Vagina (tissue), 2 donors: ENCODE measurements at places on chromosomes 2 and 18. TPM values are rescaled to one million over a fixed set of nuclear protein-coding genes. Genes with fewer than 3 reads are reported as not detected.

Gene KRTCAP3
- 3.9 TPM for total RNA-seq

Gene CCDC141
- 2.0 TPM for total RNA-seq

Gene FOXD4L1
- not detected for total RNA-seq

Gene ZNF804A
- total RNA-seq, result 1.2 TPM

Gene SMCHD1
- total RNA-seq, result 62.4 TPM

DNA sequence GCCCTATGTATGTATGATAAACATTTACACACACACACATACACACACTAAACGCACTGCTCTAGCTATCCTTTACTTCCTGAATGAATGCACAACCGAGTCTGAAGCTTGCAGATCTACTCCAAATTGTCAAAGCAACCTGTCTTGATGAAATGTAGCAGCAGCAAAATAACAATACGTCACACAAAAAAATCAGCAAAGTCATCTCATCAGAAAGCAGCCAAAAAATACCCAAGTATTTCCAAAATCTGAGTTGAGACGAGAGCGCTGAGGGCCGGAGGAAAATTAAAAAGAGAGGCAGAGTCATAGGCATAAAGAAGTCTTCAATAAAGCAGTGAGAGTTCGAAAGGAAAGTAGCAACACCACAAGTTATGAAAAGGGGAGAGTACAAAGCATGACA, 67.7 kb downstream of the ZNF521 start:
- DNase-seq, result no peak
- H3K36me3 ChIP-seq, result no peaks in the 10 kb centered on the region
- peak overlapping the region; percentile 8 for H3K4me3 ChIP-seq
- H3K4me1 ChIP-seq, result peaks cover 35% of the 10 kb centered on the region
- peak overlapping the region; percentile 59 for H3K27ac ChIP-seq

DNA sequence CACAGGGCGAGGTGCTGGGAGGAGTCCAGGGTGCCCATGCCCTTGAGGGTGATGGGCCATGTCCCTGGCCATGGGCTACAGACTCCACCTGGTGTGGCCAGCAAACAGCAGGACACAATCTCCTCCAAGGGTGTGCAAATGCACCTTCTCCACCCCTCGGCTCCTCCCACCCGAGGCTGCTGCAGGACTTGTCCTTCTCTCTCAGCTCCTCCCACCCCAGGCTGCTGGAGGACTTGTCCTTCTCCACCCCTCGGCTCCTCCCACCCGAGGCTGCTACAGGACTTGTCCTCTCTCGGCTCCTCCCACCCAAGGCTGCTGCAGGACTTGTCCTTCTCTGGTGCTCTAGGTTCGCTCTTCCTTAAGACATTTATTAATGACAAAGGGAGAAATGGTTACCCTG, 57.3 kb upstream of the SNTG2 start:
- H3K27me3 ChIP-seq, result no peaks in the 10 kb centered on the region
- no peak overlapping the region for H3K4me3 ChIP-seq
- H3K4me1 ChIP-seq, result no peaks in the 10 kb centered on the region
- DNase-seq, result peak; percentile 79
- no peak overlapping the region for H3K27ac ChIP-seq
- H3K36me3 ChIP-seq, result no peaks in the 10 kb centered on the region

DNA sequence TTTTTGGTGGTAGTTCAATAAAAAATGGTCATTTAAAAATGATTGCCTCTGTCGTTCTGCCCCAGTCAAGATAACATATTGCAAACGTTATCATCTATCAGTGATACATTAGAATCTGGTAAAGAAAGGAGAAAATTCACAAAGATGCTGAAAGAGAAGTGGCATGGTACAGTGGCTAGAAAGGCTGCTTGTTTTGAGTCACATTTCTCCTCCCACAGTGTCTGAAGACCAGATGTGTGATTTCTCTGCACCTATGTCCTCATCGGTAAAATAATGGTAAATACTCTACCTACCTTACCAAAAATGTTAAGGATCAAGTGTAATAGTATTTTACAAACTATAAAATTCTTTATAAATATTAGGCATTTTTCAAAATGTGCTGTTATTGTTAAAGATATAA, 76.1 kb upstream of the NOSTRIN start:
- no peak for DNase-seq
- no peak overlapping the region for H3K4me3 ChIP-seq

DNA sequence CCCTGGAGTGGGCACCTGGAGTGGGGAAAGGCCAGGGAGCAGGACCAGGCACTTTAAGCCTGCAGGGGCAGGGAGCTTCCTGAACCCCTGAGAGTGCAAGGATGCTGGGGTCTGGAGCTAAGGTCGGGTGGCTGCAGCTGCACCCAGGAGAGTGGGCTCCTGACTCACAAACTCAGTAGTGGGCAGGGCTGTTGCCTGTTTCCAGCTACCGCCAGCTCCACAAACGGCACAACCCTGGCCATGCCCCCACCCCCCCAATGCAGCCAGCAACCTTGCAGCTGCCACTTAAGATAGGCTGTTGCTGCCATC, 688.8 kb downstream of the NYAP2 start:
- H3K4me1 ChIP-seq, result no peaks in the 10 kb centered on the region
- no peak overlapping the region for H3K27ac ChIP-seq
- H3K27me3 ChIP-seq, result no peaks in the 10 kb centered on the region
- no peak for DNase-seq
- H3K4me3 ChIP-seq, result no peak overlapping the region

DNA sequence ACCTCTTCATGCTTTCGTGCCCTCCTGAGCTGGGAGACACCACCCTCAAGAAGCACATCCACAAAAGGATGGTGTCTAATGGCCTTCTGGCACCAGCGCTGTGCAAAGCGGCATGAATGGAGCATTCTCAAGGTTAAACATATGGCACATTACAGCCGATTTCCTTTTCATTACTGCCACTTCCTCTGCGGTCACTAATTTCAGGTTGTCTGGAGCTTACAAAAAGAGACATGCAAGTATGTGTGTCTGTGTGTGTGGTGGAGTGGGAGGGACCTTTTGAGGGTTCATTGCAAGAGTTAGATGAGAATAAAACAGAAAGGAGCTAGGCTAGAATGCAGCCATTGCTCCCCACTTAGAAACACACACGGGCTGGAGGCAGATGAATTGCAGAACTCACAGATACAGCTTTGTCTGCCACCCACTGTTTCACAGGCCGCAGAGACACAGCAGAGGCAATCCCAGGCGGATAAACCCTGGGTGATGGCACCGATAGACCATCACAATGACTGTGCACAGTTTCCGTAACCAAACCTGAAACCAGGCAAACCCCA, 76.0 kb downstream of the TGIF1 start:
- no peak overlapping the region for H3K27ac ChIP-seq
- no peak for DNase-seq
- no peaks in the 10 kb centered on the region for H3K36me3 ChIP-seq
- no peaks in the 10 kb centered on the region for H3K4me1 ChIP-seq
- no peaks in the 10 kb centered on the region for H3K27me3 ChIP-seq
- H3K4me3 ChIP-seq, result no peak overlapping the region

GRCh38 chr2:176148751-176149421, 2.5 kb upstream of the HOXD4 start:
- H3K27me3 ChIP-seq, result no peaks in the 10 kb centered on the region
- no peak overlapping the region for H3K27ac ChIP-seq
- no peak for DNase-seq
- H3K4me3 ChIP-seq, result no peak overlapping the region
- no peaks in the 10 kb centered on the region for H3K4me1 ChIP-seq

GRCh38 chr2:190267302-190267701, 52.3 kb downstream of the HIBCH start:
- no peak overlapping the region for H3K4me3 ChIP-seq
- no peaks in the 10 kb centered on the region for H3K4me1 ChIP-seq
- H3K27ac ChIP-seq, result no peak overlapping the region
- no peaks in the 10 kb centered on the region for H3K36me3 ChIP-seq
- no peak for DNase-seq

DNA sequence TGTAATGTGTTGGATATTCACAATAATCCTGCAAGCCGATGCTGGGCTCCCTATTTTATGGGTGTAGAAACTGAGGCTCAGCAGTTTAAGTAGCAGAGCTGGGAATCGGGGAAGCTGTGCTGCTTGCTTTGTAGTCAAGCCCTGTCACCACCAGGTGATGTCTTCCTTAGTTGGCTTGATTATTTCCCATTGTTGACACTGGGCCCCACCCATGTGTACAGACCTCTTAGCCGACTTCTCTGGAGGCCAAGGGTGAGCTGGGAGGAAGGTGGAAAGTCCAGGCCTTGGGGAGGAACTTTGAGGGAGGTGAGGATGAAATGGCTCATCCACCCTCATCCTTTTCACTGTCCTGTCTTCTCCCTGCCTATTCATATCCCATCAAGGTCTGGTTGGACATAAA, 60.0 kb downstream of the CAPN13 start:
- H3K4me3 ChIP-seq, result no peak overlapping the region
- DNase-seq, result no peak
- no peaks in the 10 kb centered on the region for H3K27me3 ChIP-seq
- H3K4me1 ChIP-seq, result no peaks in the 10 kb centered on the region
- no peaks in the 10 kb centered on the region for H3K36me3 ChIP-seq

DNA sequence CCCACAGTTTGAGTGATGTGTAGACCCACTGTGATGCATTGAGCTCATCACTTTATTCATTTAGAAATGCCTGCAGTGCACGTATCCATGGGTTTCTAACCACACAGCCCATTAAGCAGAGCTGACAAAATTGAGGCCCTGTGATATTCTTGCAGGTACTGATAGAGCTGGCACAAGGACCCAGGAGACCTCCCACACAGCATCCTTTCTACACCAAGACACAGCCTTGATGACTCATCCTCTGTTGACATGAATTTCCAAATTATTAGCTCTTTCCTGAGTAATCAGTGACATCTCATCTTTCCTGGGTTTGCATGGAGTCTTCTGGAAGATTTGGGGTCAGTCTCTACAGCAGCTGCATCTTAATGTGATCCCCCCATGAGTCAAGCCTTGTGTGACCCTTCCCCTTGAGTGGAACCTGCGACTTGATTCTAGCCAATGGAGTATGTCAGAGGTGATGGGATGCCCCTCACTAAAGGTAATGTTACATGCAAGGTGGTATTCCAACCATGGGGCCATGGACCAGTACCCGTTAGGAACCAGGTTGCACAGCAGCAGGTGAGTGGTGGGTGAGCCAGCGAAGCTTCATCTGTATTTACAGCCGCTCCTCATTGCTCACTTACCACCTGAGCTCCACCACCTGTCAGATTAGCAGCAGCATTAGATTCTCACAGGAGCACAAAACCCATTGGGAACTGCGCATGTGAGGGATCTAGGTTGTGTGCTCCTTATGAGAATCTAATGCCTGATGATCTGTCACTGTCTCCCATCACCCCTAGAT, 181.1 kb upstream of the ARL4C start:
- H3K4me3 ChIP-seq, result no peak overlapping the region
- peaks cover 30% of the 10 kb centered on the region for H3K4me1 ChIP-seq
- H3K27me3 ChIP-seq, result no peaks in the 10 kb centered on the region
- H3K27ac ChIP-seq, result no peak overlapping the region
- DNase-seq, result no peak

DNA sequence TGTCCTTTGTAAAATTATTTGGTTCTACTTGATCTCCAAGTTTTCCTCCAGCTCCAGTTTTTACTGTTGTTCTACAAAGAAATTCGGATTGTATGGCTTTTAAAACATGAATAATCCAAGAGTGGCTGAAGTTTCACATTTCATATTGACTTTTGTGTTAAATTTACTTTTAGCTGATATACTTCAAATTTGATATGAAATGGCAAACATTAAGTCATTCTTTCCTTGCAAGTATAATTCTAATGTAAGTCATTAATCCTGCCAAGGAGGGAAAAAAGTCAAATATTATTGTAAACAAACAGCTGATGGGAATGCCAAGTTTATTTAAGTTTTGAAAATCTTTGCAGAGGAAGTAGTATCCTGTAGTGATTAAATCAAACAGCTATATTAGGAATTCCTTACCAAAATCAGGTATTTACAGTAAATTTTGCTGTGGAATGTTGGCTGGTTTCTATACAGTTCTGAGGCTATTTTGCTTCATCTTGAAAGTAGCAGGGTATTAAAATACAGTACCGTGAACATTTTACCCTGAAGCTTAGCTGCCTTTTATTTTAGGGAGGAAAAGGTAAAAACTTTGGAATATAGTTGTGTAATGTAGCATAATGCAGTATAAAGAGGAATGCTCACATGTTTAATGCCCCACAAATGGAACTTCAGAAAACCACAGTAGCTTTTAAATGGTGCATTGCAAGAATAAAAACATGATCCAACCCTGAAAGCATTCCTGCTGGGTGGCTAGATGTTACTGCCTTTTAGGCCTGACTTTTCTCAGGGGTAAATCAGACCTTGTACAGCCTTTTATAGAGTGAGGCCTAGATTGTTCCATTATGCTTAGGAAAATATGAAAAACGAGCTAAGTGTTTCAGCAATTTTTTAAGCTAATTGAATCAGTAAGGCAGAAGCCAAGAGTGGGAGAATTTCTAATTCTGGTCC, 62.7 kb upstream of the NT5C1B start:
- DNase-seq, result no peak
- no peaks in the 10 kb centered on the region for H3K27me3 ChIP-seq
- H3K27ac ChIP-seq, result no peak overlapping the region
- no peaks in the 10 kb centered on the region for H3K4me1 ChIP-seq

DNA sequence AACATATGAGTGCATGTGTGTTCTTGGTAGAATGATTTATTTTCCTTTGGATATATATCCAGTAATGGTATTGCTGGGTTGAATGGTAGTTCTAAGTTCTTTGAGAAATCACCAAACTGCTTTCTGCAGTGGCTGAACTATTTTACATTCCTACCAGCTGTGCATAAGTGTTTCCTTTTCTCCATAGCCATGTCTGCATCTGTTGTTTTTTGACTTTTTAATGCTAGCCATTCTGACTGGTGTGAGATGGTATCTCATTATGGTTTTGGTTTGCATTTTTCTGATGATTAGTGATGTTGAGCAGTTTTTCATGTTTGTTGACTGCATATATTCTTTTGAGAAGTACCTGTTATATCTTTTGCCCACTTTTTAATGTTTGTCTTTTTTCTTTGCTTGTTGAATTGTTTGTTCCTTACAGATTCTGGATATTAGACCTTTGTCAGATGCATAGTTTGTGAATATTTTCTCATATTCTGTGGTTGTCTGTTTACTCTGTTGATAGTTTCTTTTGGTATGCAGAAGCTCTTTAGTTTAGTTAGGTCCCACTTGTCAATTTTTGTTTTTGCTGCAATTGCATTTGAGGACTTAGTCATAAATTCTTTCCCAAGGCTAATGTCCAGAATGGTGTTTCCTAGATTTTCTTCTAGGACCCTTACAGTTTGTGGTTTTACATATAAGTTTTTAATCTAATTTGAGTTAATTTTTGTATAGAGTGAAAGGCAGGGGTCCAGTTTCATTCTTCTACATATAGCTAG, 17.6 kb upstream of the KCNE4 start:
- no peak overlapping the region for H3K27ac ChIP-seq
- H3K27me3 ChIP-seq, result no peaks in the 10 kb centered on the region
- H3K4me3 ChIP-seq, result no peak overlapping the region

DNA sequence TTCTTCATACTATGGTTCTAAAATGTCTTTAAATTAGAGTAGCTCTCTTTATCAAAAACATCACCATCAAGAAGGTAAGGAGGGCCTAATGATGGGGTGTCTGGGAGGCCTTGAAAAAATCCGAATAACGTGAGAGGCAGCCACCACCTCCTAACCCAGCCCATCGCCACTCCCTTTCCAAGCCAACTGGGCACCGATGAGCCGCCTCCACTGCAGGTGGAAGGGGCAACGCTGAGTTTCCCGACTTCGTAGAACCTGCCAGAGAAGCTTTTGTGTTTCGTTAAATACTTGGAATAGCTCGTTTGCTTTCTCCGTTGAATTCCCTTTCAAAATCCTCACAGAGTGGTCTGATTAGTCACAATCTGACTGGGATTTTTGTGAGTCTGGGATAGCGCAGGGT, 22.0 kb upstream of the RPL31 start:
- no peaks in the 10 kb centered on the region for H3K4me1 ChIP-seq
- H3K4me3 ChIP-seq, result no peak overlapping the region
- no peak for DNase-seq
- no peaks in the 10 kb centered on the region for H3K27me3 ChIP-seq
- no peaks in the 10 kb centered on the region for H3K36me3 ChIP-seq

GRCh38 chr2:181985632-181986205, at the start of gene PPP1R1C:
Gene PPP1R1C (plus strand): TSS chr2:181985853. CDS start chr2:181986111, 258 bp downstream.
- H3K4me3 ChIP-seq, result no peak within 1 kb of the TSS
- H3K4me1 ChIP-seq, result no peaks in the 10 kb centered on the region
- no peak for DNase-seq
- no peaks in the 10 kb centered on the region for H3K36me3 ChIP-seq
